ENCODE measurements at places on chromosomes 2 and 18. TPM values are rescaled to one million over a fixed set of nuclear protein-coding genes. Genes with fewer than 3 reads are reported as not detected.

The ERBB4 gene
- not detected for polyA plus RNA-seq

The SKOR2 gene
- polyA plus RNA-seq, result not detected

The SP3 gene
- 60.6 TPM for polyA plus RNA-seq

The EPB41L5 gene
- polyA plus RNA-seq, result 14.8 TPM

The LIMS3 gene
- polyA plus RNA-seq, result 3.3 TPM

The SRD5A2 gene
- not detected for polyA plus RNA-seq

The TMEM247 gene
- not detected for polyA plus RNA-seq

The CPS1 gene
- 21.6 TPM for polyA plus RNA-seq

The DAPL1 gene
- polyA plus RNA-seq, result not detected

The ACKR3 gene
- 0.07 TPM for polyA plus RNA-seq

The SLC5A7 gene
- polyA plus RNA-seq, result not detected

The SIX2 gene
- not detected for polyA plus RNA-seq

The TMEM198 gene
- polyA plus RNA-seq, result 0.83 TPM

The NYAP2 gene
- polyA plus RNA-seq, result not detected

GRCh38 chr2:213733893-213734292, 449.6 kb downstream of the SPAG16 start:
- DNase-seq, result no peak

DNA sequence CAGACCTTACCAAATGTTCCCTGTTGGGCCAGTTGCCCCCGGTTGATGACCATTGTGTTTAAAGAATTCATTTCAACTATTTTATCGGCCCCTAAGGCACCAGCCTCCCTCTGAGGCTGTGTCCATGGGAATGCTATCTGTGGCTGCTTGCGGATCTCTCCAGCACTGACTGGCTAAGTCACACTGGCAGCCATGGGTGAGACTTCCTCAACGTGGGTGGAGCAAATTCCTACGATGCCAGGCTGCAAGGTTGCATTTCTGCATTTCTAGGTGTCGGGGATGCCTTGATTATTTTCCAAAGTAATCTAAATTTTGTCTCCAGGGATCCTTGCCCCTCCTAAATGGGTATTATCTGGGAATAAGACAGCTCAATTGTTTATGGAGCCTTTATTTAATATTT, 6.2 kb downstream of the CXCR4 start:
- no peak for DNase-seq

- DNase-seq, result no peak
Observed at GRCh38 chr2:206323486-206323885, 49.0 kb downstream of the ZDBF2 start.

DNA sequence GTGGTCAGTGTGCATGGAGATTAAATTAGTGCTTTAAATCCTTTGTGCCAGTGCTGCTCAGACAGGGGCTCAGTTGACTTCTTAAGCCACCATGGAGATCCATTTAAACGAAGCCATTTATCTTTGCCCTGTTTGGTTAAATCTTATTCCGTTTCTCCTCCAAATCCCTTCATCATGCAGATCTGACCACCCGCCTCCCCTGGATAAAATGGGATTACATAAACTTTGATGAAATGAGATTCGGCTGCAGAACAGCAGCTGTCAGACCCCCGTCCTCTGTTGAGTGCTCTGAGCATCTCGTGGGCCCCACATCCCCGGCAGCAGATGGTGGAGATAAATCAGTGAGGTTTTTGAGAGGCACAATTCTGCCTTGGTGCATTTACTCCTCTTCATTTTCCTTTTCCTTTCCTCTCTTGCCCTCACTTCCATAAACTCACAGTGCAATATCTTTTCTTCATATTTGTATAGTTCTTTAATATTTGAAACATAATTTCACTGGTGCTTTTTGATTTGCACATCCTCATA, 84.4 kb upstream of the TWIST2 start:
- DNase-seq, result no peak

- DNase-seq, result no peak
Observed at GRCh38 chr2:144524118-144525009, 4.4 kb upstream of the ZEB2 start.

GRCh38 chr2:73759904-73760303, 20.0 kb downstream of the DUSP11 start:
- DNase-seq, result no peak

DNA sequence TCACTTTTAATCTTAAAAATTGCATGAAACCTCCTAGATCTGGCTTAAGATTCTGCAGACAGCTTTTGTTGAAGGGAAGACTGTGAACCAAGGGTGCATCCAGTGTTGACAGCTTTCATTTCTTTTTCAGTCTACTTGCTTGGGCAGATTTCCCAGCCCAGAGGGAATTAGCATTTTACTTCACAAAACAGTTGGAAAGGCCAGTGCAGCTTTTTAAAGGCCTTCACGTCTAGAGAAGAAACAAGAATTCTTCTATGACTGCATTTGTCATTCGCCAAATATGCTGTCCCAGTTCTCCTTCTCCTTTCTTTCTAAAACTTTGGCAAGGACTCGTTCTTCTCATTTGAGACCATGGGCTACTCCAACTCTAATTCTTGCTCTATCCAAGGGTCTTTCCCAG, 17.4 kb downstream of the NTSR2 start:
- DNase-seq, result no peak

- no peak for DNase-seq
Observed at GRCh38 chr2:234548695-234549420, 52.0 kb upstream of the ARL4C start.

DNA sequence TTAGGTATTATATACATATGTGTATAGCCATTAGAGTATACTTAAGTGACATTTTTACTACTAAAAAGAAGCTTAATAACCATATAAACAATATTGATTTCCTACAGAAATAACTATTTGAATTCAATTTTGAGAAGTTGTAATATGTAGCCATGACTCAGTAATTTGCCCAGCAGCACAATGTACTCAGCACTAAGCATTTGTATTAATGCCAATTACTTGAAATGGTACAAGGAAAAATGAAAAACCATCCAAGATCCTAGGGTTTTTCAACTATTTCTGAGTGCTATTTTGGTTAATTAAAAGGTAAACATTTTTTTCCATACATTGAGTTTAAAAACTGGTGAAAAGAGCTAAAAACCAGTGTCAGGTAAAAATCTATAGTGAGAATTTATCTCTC, 324.0 kb downstream of the KCNJ3 start:
- DNase-seq, result no peak

DNA sequence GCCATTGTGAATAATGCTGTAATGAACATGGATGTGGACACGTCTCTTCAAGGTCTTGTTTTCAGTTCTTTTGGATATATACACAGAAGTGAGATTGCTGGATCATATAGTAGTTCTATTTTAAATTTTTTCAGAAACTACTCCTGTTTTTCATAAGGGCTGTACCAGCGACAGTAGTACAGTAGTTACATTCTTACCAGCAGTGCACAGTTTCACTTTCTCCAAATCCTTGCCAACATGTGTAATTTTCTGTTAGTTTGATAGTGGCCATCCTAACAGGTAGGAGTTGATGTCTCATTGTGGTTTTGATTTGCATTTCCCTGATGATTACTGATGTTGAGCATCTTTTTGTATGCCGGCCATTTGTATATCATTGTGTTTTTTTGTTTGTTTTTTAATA, 81.7 kb downstream of the EPC2 start:
- DNase-seq, result no peak

DNA sequence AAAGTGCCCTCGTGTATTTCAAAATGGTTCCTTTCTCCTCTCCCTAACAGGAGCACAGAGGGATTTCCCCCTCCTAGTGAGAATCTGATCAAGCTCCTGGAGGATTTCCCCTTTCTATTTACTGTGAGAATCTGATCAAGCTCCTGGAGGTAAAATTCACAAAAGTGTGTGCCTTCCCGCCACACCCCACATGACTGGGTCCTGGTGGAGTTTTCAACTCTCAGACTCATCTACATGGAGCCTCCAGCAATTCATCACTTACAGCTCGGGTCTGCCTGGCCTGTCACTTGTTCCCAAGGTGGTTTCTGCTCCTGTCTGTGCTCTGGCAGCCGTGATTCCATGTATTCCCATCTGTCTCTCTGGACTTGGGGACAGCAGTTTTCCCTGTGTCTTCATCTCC, 590.7 kb downstream of the FBXO15 start:
- no peak for DNase-seq

- DNase-seq, result no peak
Observed at GRCh38 chr2:238655198-238655860, 192.6 kb upstream of the TWIST2 start.

DNA sequence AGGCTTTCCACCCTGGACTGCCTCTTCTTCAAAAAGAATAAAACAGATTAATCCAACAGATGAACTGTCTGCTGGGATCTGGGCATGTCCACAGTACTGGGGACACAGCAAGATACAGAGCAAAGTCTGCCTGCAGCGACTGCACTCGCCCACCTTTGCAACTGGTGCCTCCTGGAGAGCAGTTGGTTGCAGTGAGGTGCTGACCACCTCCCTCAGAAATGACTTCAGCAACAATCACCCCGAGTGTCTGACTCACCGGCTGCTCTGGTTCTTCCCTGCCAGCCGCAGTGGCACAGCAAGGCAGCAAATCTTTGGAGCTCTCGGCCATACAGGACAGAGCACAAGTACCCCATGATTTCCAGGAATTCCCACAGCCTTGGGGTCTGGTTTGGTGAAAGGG, 179.7 kb downstream of the ANAPC1 start:
- DNase-seq, result peak; percentile 23

GRCh38 chr2:181723731-181724130, 43.4 kb upstream of the NEUROD1 start:
- DNase-seq, result no peak

GRCh38 chr18:58556331-58557007, 72.4 kb downstream of the ALPK2 start:
- DNase-seq, result no peak

- DNase-seq, result no peak
Observed at GRCh38 chr18:63342206-63342605, 22.6 kb upstream of the BCL2 start.

DNA sequence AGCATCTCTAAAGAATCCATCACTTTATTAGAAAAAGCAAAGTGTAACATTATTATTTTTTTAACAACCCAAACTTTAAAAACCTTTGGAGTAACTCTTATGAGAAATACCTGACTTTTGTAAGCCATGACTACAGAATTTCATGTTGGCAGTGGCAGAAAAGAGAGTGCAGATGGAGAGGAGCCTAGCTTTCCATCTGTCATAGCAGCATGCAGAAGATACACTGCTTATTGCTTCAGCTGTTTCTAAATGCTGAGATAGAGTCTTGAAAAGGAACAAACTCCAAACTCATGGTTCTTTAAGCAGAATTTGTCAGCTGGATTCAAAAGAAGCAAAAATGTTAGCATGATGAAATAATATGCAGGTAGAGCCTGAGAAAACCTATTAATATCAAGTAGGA, 1130.3 kb downstream of the DPP10 start:
- no peak for DNase-seq

GRCh38 chr18:23902396-23902795, 112.2 kb upstream of the TTC39C start:
- DNase-seq, result no peak

GRCh38 chr18:23970161-23971096, 44.1 kb upstream of the TTC39C start:
- no peak for DNase-seq

GRCh38 chr2:55840460-55840859, 83.1 kb downstream of the EFEMP1 start:
- no peak for DNase-seq

- DNase-seq, result no peak
Observed at GRCh38 chr2:215553946-215554345, 118.1 kb upstream of the FN1 start.

- no peak for DNase-seq
Observed at GRCh38 chr18:35267161-35267651, 22.8 kb downstream of the ZSCAN30 start.

- no peak for DNase-seq
Observed at GRCh38 chr2:197890168-197890567, 85.8 kb downstream of the PLCL1 start.

DNA sequence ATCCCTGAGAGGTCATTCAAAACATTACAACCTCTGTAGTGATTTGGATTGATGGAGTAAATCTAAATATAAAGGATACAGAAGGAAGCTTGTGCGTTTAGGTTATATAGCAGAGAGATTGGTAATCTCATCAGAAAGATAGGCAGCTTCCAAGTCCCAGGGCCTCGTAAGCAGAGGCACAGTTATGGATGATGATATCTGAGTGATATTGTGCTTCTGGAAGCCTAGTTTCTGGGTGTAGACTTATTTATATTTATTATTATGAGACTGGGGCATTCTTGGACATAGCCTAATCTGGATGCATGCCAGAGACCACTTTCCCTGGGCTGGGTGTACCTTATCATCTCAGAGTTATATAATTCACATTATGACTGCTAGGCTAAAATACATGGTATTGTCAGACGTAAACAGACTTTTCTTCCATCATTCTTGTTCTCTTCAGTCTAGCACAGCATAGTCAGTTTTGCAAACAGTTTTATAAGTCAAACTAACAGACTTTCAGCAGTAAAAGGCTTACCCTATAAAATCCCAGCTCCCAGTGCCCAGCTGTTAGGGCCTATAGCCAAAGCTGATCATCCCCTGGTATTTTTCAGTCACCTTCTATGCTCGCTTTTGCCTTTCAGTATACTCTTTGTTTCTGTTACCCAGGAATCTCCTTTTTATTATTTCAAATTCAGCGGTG, 47.9 kb downstream of the RAB3GAP1 start:
- DNase-seq, result no peak

- no peak for DNase-seq
Observed at GRCh38 chr2:124112206-124112605, 87.1 kb downstream of the CNTNAP5 start.

DNA sequence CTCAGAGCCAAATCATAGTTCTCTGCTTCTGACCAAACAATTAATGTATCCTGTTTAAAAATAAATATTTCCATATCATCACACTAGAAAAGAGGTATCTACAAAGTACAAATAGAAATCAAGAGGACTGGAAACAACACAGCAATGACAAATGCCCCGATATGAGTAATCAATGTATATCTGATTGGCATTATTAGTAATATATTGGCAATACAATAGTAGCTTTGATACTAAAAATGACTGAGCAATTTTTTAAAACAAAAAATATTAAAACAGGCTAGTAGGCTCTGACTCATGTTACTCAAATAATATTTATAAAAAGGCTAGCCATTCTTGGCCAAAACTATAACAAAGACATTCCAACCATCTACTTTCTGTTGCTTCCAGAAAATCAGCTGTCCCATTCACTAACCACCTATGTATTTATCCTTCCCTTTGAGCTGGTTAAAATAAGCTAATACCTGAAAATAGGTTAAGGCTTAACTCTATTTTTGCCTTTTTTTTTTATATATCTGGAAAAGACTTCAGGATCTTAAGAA, 13.3 kb downstream of the PPP4R3B start:
- DNase-seq, result no peak

GRCh38 chr18:79624356-79625170, 55.0 kb upstream of the CTDP1 start:
- no peak for DNase-seq

GRCh38 chr2:124328397-124328796, 303.3 kb downstream of the CNTNAP5 start:
- DNase-seq, result no peak

Data from AG04450 (cell line).